ENCODE measurements at places on chromosomes 4 and X. TPM values are rescaled to one million over a fixed set of nuclear protein-coding genes. Genes with fewer than 3 reads are reported as not detected.
A peak's percentile ranks its signal among the peaks of the same experiment; 100 is the strongest.

LONRF3 gene
- 0.10 TPM for total RNA-seq

DNA sequence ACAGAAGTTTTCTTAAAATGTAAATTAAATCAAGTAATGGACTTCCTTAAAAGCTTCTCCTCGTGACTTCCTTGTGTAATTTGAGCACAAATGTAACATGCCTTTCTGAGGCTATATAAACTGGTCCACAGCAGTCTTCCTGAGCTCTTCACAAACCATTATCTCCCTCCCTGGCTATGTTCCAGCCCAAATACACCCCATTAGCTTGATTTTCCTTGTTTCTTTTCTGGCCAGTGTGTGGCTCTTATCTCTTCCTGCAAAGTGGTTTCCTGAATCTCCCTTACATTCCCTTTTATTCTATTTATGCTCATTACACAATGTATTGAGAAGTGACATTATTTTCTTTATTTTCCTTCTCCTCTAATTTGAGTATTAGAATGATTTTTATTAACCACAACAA, 1085.3 kb upstream of the PCDH10 start:
- DNase-seq: no peak

DNA sequence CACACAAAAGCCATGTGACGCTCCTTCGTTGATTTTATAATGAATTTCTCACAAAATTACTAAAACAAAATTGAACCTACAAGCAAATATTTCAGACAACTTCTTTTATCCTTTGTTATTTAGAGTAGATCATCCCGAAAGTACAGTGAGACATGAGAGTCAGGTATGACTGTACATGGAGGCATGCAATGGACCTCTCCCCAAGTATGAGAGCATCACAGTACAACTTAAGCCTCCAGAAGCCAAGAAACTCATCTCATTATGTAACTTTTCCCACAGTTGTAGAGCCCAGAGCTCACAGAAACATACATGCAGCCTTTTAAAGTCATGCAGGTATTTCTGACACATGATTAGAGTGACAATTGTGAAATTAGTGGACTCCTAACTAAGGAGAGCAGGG, 167.7 kb downstream of the PAPSS1 start:
- no peak for DNase-seq

SPOCK3 gene
- total RNA-seq: 1.6 TPM

SERTM2 gene
- 0.59 TPM for total RNA-seq

DNA sequence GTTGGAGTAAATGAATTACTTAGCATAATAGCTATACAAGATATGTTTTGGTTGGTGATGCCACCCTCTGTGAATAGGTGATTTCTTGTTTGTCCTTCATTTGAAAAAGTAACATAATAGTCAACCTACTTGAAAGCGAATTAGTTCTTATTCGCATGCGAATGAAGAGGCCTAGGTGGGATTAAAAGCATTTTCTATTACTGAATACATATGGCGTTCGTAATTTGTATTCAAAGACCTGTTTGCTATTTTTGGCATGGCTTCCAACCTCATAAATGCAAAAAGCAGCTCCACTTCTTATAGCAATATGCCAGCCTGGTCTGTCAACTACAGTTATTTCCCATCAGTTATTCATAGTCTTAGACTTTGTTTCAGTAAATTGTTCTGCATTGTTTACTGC, 261.3 kb downstream of the TENM3 start:
- DNase-seq: no peak

GRCh38 chr4:106240699-106241098, 75.3 kb downstream of the TBCK start:
- no peak for DNase-seq

DNA sequence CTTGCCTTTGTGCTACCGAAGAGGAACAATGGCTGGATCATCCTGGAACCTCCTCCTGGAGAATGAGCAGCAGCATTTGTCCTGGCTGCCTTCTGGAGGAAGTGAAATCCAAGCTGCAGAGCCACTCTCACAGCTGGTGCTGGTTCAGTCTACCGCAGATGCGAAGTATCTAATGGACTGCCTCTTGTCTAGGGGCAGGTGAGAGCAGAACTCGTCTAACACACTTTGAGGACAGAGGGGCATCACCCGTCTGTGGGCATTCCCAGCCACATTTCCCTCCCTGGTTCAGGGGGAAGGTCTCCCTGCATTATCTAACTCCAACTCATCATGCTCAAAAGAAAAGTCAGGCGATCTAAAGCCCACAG, 338.2 kb upstream of the GATB start:
- no peak for DNase-seq

- no peak for DNase-seq
Observed at GRCh38 chrX:143674926-143675325, 39.0 kb upstream of the SLITRK4 start.

DNA sequence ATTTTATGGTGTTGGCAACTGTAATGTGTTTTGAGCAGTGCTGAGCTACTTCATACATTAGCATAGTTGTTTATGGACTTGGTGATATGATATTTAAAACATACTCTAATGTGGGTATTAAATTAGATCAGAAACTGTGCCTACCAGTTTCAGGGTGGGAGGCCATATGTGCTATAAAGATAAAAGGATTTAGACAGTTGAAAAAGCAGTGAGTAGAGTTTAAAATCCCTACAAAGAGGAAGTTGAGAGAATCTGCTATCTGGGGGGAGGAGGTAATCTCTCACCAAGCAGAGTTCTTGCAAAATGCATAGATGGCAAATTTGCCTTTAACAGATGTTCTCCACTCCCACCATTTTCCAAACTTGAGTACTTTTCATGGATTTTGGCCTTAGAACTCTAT, 154.5 kb downstream of the SPOCK3 start:
- no peak for DNase-seq

GRCh38 chr4:155809835-155810234, 51.0 kb downstream of the GUCY1B1 start:
- DNase-seq: peak; percentile 91

DNA sequence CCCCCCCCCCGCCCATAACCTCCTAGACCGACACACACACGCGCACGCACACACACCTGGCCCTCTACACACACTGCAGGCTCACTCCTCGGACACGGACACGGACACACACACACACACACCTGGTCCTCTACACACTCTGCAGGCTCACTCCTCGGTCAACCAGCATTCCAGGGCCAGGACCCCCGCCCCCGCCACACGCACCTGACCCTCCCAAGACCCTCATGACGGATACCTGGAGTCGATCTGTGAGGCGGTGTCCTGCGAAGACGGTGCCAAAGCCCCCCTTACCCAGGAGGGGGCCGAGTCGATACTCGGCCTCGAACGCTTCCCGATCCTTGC, 552 bp downstream of the PIM2 start:
- DNase-seq: no peak

DNA sequence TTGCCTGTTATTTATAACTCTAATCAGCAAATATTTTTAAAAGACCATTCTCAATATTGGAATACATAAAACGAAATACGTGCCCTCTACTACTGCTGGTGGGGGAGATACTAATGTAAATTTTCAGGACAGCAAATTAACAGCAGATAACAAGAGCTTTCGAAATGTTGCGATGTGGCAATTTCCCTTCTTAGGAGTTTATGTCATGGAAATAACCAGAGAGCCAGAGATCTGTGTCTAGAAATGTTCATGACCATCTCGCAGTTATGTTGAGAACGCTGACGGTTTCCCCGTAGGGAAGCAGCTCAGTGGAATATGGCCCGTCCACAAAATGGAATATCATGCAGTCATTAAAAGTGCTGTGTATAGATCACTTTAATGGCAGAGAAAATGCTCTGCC, 238.4 kb upstream of the PSAPL1 start:
- no peak for DNase-seq

RHOH gene
- total RNA-seq: 3.7 TPM

NPY5R gene
- 2.4 TPM for total RNA-seq

GRCh38 chrX:133046601-133047000, 50.3 kb downstream of the USP26 start:
- no peak for DNase-seq

GRCh38 chr4:25505637-25505991, 128.6 kb downstream of the ANAPC4 start:
- DNase-seq: peak; percentile 17

GABRG1 gene
- 1.6 TPM for total RNA-seq

GRCh38 chrX:113522814-113523213, 682.2 kb upstream of the AMOT start:
- DNase-seq: no peak

FHIP1A gene
- 95.8 TPM for total RNA-seq

- no peak for DNase-seq
Observed at GRCh38 chr4:106806158-106806797, 229.8 kb downstream of the DKK2 start.

DNA sequence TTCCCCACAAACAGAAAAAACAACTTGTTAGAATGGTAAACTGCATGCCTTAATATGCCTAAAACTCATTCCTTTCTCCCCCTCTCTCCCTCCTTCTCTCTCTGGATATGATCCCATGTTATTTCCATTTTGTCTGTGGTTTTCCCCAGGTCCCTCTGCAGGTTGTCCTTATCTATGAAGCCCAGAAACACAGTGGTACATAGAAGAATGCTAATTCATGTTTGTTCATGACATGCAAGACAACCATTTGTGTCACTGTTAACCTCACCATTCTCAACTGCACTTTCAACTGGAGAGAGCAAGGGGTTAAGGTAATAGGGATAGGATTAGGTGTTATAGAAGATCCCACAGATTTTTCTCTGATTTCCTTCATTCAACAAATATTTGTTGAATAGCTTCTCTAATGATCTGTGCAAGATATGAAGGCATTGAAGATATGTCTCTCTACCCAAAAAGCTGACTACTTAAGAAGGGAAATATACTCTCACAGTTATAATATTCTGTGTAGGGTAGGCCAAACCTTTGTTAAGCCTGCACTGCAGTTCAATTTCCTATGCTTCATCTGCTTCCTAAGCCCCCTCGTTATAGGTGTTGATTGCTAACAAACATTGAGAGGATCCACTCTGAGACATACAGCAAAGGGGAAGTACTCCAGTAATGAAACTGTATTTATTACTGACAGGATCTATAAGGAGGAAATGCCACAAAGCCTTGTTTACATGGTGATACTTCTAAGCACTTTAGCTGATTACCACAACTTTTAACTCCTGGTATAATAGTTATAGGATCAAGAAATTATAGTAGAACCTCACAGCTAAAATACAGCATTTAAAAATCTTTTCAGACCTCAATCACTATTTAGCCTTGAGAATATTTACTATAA, 96.1 kb downstream of the FRYL start:
- DNase-seq: no peak

TCEAL6 gene
- total RNA-seq: 0.24 TPM

OCIAD2 gene
- total RNA-seq: 40.6 TPM

GRCh38 chr4:19748519-19749479, 502.9 kb upstream of the SLIT2 start:
- no peak for DNase-seq

DNA sequence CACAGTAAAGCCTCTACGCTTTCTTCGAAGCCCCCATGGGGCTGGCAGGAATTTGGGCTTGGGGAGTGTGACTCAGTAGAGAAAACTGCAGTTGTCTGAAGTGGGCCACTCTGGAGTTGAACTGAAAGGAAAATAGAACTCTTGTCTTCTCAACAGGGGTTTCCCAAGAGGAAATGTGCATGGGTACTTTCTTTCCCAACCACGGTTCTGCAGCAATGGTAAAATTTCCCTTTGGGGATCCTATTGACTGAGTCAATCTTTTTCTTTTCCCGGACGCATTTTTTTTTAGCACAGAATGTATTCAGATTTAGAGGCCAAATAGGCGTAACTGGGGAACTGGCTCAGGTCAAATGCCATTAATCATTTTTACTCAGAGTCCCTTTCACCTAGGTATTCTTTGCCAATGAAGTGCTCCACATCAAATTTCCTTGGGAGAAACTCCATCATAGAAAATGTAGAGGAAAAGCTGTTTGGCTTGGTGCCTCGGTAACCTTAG, 269.3 kb downstream of the STIM2 start:
- DNase-seq: no peak

ZFP92 gene
- total RNA-seq: 0.52 TPM

CXXC4 gene
- 3.0 TPM for total RNA-seq

GRCh38 chr4:91598696-91599095, 705.1 kb upstream of the GRID2 start:
- DNase-seq: peak; percentile 28

CCNB3 gene
- 0.74 TPM for total RNA-seq

DNA sequence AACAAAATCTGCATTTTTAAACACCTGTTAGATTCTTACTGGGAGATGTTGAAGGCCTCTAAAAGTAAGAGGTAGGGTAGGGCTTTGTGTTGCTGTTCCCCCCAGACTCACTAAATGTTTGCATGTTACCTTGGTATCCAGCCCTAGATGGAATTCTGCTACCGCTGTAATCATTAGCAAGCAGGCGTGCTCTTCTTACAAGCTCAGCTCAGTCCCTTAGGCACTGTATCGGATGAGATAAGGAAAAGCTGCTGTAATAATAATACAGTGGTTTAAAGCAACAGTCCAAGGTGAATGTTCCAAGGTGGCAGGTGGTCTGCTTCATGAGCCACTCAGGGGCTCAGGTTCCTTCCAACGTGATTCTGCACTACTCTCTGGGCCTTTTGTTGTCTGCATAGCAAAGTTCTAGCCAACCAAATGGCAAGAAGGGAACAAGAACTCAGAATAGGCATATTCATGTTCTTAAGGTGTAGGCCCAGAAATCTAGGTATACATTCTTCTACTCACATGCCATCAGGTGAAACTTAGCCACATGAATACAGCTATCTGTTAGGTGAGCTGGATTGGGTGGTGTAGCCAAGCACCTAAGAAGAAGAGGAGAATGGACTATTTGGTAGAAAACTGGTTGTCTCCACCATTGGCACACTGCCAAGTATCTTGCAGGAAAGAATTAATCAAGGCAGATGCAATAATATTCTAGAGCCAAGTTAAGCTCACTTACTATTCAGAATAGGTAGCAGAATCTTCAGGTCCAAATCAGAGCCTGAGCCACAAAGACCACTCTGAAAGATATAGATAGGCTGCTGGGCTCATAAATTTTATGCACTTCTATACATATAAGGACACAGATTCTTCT, 46.0 kb downstream of the COQ2 start:
- no peak for DNase-seq

PNMA6A gene
- 7.1 TPM for total RNA-seq

NIPAL1 gene
- total RNA-seq: 9.2 TPM

PARM1 gene
- total RNA-seq: 9.4 TPM

RNF113A gene
- total RNA-seq: 10.9 TPM

- no peak for DNase-seq
Observed at GRCh38 chr4:87074121-87074488, 139.3 kb downstream of the AFF1 start.

- DNase-seq: no peak
Observed at GRCh38 chr4:124070688-124071484, 641.6 kb downstream of the ANKRD50 start.

Data from GM23338 (cell line).